Brain (organoid and tissue), 16 donors: ENCODE measurements at places on chromosomes 7 and 10.

DNA sequence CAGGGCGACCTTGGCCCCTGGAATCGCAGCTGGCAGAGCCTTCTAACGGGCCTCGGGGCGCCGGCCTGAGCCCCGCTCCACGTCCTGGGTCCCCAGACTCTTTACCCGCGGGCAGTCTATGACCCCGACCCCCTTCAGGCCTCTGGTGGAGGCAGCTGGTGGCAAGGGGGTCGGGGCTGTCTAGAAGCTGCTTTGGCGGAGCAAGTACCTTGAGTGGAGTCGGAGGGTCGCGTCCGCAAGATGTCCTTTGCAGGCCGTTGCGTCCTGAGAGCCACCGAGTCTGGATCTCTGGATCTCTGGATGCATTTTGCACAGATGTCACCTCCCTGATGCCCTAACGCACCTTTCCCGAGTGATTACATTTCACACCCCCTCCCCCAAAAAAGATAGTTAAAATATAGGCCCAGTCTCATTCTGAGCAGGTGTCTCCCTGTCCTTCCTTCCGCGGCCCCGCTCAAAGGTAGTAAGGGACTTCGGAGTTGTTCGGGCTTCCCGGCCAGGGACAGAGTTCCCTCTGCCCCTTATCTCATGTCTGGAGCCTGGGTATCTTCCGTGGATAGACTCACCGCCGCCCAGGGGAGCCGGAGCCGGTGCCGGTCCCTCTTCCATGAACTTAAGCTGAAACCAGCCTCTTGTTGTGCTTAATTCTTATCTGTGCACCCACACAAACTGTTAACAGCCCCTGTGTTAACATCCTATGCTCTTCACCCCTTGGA is 457 bp downstream of the ACADSB start:
- no peak for DNase-seq

DNA sequence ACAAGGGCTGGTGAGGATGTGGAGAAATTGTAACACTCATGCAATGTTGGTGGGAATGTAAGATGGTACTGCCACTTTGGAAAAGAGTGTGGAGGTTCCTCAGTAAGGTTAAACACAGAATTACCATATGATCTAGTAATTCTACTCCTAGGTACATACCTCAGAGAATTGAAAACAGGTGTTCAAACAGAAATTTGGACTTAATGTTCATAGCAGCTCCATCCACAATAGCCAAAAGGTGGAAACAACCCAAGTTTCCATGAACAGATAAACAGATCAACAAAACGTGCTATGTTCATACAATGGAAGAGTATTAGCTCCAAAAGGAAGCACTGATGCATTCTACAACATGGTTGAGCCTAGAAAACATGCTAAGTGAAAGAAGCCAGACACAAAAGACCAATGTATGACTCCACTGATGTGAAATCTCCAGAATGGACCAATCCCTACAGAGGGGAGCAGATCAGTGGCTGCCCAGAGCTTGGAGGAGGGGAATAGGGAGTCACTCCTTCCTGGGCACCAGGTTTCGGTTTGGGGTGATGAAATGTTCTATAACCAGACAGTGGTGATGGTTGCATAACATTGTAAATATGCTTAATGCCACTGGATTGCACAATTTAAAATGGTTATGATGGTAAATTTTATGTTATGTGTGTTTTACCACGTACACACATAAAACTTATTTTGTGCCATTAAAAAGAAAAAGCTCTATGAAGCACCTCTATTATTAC is 5.7 kb upstream of the WDR86 start:
- no peak for DNase-seq

DNA sequence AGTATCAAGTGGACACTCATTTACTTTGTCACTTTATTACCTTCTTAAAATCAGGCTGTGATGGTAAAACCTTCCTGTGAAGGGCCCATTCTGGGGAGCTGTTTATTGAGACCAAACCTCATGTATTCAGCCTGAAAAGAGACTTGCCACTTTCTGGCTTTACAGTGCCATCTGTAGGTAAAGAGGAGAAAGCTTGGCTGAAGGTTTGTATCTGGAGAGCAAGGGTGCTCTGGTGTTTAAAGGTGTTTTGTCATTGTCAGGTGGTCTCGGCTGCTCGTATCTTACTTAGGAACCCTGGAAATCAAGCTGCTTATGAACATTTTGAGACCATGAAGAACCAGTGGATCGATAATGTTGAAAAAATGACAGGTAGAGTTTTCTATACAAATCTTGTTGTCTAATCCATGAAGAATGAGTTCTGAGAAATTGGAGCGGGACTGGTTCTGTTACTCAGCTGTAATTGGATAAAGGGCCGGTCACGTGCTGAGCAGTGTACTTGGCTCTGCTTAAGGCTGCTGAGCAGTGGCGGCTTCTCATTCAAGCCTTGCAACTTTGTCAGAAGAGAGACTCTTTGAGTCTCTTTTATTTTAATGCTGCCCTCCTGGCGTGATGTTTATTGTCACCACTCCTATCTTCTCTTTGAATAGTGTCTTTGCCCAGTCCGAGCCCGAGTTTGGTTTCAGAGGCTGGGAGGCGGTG is 46.9 kb downstream of the AP3M1 start:
- DNase-seq = peak; percentile 58

DNA sequence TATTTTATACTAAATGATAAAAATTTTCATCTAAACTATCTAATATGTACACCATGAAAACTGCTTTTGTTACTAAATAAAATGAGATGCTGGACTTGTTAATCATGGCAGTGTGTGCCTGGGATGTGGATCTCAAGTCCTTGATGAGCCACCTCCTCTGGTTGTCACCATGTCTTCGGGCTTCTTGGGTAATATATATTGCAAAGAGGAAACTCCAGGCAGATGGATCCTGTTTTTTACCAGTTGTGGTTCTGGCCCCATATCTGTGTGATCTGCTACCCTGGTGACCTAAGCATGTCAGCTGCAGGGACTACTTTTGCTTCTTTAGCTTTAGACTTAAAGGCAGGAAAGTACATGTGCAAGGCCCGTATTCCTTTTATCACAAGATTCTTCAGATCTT is 46.2 kb downstream of the TMEM60 start:
- peak; percentile 7 for DNase-seq

- peak; percentile 84 for DNase-seq
These were observed 108.1 kb upstream of the FAM133B start for GRCh38 chr7:92698237-92698841.

- no peak for DNase-seq
These were observed 47.6 kb downstream of the BPGM start for GRCh38 chr7:134694299-134694698.

DNA sequence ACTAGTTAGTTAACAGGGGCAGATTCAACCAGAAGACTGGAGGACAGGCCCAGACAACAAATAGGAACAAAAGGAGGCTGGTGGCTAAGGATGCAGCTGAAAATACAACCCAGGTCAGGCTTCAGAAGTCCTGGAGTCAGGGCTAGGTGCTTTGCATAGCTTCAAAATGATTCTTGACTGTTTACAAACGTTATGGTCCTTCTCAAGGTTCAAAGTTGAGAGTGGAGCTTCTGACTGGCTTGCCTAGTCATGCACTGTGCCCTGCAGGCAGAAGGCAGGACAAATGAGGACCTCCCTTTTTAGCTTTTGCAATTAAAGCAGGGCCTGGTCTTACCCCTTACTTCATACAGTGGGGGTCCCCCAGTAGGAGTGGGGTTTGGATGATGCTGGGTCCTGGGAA is 4.4 kb upstream of the CDH23 start:
- DNase-seq = no peak

GRCh38 chr7:42720991-42721796 is 190.7 kb downstream of the C7orf25 start:
- peak; percentile 90 for DNase-seq

DNA sequence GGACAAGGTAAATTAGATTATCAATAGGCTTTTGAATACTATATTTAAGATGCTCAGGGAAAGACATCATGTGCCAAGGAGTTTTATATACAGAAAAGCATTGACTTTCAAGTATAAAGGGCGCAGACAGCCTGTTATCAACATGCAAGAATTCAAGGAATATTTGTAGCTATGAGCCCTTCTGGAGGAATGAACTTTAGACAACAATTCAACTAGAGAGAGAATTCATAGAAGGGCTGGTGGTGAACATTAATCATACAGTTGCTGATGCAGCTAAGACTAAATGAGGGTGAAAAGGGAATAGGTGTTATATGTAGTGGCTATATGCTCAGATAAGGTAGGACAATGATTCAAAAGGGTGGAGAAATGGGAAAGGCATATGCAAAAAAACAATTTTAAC is 41.2 kb downstream of the AOAH start:
- DNase-seq = no peak

GRCh38 chr10:122974023-122974422 is 6.2 kb upstream of the PSTK start:
- DNase-seq = no peak

GRCh38 chr7:140223515-140224221 is 46.9 kb upstream of the KDM7A start:
- DNase-seq = no peak

- no peak for DNase-seq
These were observed 240.9 kb upstream of the PTER start for GRCh38 chr10:16195894-16196293.

DNA sequence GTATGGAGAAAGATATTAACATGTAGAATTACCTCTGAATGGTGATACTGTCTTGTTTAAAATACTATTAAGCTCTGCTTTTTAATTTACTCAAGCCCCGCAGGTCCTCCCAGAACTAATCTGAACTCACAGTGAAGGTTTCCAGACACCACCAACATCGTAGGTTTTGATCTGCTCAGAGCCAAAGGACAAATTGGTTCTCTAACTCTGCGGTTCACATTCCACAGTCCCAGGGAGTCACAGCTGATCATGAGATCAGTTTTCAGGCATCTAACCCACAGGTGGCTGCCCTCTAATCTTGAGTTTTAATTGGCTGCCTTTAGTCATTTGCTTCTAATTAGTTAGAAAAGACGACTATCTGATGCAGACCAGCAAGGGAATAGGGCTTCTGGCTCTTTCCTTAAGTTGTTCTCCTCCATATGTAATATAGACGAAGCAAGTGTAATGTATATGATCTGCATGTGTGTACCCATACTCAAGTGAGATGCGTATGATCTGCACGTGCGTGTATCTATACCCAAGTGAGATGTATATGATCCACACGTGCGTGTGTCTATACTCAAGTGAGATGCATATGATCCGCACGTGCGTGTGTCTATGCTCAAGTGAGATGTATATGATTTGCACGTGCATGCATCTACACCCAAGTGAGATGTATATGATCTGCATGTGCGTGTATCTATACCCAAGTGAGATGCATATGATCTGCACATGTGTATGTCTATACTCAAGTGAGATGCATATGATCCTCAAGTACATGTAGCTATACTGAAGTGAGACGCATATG is 331.5 kb upstream of the NPVF start:
- DNase-seq = no peak

DNA sequence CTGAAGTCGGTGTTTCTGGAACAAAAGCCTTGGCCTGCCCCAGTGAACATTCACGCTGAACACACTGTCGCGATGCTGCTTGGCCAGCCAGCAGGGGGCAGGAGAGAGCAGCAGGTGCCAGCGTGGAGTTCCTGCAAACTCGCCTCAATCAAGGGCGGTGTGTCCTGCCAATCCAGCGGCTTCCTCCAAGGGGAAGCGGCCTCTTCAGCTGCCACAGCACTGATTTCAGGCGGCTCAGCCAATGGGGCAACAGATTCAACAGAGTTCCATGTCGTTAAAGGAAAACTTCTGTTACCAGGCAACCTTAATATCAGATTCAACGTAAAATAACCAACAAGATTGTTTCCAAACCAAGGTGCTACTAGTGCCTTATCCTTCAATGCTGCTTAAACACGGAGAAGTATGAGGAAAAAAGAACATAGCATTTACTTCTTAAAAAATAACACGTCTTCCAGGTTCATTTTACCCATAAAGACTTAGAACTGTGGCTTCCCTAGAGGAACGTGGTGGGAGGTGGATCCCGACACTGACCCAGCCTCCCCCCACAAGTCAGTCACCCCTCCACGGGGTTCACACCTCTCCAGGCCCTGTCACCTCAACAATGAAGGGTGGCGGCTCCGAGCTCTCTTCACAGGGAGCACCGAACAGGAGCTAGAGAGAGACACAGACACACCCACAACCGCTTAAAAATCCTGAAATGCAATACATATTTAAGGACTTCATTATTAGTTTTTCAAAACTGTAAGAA is 178.2 kb downstream of the DIP2C start:
- peak; percentile 97 for DNase-seq
